ENCODE measurements at places on chromosomes 12 and 14.

DNA sequence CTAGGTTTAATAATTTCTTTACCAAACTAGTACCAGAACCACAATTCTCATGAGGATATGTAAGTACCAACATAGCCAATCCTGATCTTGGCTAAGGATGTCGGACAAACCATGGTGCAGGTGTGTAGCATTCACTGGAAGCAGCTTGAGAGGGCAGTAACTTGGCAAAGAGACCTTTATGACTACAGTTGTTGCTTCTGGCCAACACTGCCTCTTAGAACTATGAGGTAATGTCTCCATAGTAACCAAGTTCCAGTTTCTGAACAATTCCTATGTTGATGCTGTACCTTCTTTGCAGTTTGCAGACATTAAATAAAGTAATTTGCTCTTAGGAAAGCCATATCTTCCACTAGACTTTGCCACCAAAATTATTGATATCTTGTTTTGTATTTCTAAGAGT lies at the start of gene LMNTD1:
TSS of gene LMNTD1 (minus strand) at position 186 of the 400 bp plus-strand sequence. CDS start 324 bp downstream, outside the sequence.
- DNase-seq: no peak

- DNase-seq: no peak
Observed at GRCh38 chr12:33795536-33795935, 226.8 kb upstream of the ALG10 start.

DNA sequence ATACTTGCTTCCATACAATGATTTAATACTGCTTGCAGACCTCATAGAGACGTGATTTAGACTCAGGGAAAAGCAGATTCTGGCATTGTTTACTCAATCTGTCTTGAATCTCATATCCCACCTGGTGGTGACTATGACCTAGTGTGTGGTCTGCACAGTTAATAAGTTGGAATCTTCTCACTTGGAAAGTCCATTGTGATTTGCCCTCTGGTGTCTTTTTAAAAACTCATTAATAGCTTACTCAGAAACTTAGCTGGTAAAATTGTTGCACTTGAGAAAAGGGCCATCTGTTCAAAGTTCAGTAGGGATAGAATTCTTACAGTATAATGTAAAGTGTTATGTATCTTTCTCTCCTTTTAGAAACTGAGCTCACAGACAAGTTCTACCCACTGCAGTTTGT lies 106.0 kb downstream of the PELI2 start:
- DNase-seq: no peak

DNA sequence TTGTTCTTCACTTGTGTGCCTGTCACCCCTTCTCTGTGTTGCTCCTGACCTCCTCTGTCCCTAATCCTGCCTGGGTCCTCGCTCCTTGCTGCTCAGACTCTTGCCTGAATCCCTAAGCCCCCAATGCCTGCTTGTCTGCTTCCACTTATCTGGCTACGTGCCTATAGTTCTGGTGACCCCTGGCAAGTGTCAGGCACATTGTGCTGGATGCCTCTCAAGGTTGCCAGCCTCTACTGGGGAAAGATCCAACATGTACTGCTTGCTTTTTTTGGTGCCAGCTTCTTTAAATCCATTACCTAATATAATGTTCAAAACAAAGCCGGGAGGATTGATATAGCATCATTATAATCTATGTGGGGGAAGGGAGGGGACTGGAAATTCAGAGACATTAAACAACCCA lies 448.0 kb upstream of the CCDC196 start:
- no peak for DNase-seq

GRCh38 chr12:80443974-80444666 lies at the start of gene PTPRQ:
TSS of gene PTPRQ (plus strand) at chr12:80444235. CDS start at chr12:80444346, 111 bp downstream.
- DNase-seq: no peak

DNA sequence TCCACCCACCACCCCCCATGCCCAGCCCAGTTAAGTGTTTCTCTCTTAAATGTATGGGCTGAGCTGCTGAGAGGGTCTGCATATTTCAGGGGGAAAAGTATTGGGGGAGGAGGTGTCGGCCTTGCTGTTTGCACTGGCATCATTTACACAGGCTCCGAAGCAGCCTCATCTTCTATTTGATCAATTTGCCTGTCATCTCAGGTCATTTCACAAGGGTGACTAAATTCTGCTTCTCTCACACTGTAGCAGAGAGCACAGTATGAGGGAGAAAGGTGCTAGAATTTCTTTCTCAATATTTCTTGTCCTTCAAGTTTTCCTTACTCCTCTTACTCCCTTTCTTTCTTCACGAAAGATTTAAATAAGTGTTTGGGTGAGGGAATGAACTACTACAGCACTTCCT lies 135.9 kb downstream of the AACS start:
- DNase-seq: no peak

Data from activated naive CD4-positive, alpha-beta T cell (primary cell).